ENCODE measurements at places on chromosomes 1 and 21.

- no peak for DNase-seq
Measured at GRCh38 chr1:108541861-108542260, 18.0 kb upstream of the EEIG2 start.

GRCh38 chr1:170768929-170769328 is 105.0 kb downstream of the PRRX1 start:
- no peak for DNase-seq

DNA sequence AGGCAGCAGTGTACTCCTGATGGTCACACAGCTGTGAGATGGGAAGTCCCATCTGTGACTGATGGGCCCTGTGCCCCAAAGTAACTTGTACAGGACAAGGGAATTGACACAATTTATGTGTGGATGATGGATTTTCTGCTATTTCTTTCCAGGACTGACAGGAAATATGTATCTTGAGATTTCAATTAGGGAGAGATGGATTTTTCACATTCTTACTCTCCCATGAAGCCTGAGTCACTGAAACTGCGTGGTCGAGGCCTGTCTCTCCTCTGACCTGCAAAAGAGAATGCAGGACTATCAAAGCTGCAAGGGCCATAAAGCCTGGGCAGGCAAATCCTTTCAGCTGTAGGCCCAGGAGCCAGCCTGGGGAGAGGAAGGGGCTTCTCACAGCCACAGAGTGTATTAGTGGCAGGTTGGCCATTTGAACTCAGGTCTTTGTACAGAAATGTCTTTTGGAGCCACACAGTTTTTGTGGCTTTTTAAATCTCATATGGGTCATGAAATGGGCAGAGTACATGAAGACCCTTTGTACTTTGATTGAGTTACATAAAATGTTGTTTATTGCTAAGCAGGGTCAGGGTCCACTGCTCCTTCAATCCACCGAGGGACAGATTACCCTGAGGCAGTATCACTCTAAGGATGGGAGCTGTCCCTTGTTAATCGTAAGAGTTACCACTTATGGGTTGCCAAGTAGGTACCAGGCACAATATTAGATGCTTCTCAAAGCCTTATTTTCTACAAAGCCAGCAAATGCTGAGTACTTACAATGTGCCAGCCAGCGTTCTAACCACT is 14.8 kb downstream of the ALX3 start:
- DNase-seq = peak; percentile 57

DNA sequence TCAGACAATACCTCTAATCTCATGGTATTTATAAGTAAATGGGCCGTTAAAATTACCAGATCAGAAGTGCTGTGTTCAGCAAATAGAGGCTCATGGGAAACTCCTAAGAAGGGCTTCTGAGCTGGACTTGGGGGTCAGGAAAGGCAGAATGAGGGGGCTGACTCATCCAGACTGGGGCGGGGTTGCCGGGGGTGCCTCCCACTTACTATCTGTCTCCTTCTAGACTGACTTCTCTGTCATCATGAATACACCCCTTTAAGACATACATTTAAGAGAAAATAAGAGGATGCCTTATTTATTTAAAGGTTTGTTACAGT is 96.0 kb upstream of the ERRFI1 start:
- no peak for DNase-seq

DNA sequence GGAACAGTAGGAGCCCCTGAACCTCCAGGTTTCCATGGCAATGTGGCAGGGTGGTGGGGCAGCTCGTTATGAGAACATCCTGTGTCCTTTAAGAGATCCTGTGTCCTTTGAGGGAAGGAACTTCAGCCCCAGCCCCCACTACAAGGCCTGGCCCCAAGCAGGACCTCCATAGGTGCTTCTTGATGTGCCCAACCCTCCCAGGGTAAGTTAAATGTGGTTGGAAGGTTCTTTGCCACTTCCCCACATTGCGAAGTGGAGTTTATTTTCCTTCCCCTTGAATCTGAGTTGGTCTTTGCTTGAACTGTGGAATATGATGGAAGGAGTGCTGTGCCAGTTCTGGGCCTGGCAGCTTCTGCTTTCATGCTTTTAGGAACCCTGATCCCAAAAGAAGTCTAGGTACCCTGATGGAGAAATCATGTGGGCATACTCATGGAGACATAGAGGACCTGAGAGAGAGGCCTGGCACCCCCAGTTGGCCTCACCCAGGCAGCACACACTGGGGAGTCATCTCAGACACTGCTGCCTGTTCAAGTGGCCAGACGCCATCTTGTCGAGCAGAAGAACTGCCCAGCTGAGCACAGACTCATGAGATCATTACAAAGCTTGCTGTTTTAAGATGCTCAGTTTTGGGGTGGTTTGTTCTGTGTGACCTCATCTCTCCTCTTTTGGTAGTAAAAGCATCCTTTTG is 44.1 kb upstream of the ACTL8 start:
- no peak for DNase-seq

DNA sequence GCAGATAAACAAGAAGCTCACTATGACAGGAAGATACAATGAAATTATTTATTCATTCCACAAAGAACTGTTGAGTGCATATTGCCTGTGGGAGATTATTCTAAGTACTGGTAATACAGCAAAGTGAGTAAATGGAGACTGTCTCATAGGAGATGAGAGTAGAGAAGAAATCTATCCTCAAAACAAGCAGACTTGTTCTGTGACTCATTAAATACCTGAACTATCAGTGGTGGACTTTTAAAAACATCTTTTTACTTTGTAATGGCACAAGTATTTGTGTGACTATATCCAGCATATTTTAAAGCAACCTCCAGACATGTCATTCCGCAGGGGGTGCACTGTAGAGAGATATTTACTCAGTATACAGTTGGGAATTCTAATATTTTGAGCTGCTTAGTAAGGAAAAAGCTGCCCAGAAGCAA is 259.2 kb downstream of the FMN2 start:
- DNase-seq = peak; percentile 94

DNA sequence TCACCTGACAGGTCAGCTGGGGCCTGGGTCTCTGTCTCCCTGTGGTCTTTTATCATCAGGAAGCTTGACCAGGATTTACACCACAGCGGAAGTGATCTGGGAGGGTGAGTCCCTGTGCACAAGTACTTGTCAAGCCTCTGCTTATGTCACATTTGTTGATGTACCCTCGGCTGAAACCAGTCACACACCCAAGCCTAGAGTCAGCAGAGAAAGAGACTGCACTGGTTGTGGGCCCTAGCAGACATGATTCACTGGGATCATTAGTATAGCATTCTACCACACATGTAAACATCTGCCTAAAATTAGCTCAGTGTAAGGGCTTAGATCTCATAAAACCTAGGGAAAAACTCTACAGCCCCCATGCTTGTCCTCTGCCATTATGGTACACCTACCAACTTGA is 79.3 kb upstream of the LAMC2 start:
- DNase-seq = peak; percentile 64

- no peak for DNase-seq
Measured at GRCh38 chr1:209302779-209303568, 280.5 kb upstream of the CAMK1G start.

- no peak for DNase-seq
Measured at GRCh38 chr1:225914947-225915346, 9.1 kb downstream of the PYCR2 start.

DNA sequence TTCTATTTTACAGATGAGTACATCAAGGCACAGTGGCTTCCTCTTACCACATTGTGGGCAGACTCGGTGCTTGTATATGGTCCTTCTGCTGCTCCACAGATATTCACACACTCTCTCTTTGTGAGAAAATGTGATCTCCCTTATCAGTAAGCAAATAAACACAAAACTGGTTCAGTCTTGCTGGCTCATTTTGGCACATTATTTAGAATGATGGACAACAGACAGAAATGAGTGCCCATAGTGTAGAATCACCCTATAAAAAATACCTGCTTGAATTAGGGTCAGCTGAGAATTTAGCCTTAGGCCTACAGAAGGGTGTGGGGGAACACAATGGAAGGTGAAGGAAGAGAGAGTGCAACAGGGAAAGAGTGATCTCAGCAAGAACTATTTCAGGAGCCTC is 423.1 kb downstream of the HLX start:
- DNase-seq = no peak

DNA sequence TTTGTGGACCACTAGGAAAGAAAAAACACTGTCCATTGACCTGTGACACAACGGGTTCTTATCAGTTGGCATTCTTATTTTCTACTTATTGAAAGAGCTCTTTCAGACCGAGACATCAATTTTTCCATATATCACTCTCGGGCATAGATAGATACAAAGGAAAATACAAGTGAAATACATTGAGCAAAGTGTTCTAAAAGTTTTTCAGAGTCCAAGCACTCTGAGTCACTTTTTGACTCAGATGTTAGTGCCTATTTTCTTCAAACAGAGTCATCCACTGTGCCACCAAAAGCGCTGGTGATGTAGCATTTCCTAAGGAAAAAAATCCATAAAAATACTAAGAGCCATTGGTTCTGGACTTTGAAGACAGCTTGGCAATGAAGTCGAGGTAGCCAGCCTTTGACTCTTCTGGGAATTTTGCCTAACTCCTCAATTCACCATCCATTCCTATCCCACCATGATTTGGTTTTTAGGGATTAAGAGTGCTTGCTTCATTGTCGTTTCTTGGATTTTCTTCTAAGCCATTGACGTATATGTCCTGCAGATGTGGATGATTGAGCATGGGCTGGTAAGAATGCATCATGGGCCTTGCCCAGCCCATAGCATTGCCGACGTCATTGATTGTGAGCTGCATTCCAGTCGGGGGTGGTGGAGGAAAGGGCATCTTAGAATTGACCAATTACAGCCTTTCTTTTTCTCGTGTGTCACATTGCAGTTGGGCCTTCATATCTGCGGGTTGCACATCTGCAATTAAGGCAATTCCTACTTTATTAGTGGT is 10.6 kb downstream of the GALNT2 start:
- peak; percentile 28 for DNase-seq

DNA sequence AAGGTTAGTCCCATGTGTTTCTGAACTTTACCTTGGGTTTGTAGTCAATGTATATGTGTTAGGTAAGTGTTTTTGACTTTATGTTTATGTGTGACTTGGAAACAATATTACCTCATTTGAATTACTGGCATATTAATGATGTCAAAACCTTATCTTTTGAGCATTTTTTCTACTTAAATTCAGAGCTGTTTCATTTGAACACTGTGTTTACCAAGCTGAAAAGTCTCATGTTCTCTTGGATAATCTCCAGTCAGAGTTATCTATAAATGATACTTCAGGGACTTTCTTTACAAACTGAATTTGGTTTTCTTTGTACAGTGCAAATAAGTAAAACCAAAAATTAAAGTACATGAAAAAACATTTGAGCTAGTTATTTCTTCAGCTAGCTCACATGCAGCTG is 30.0 kb downstream of the ADAMTS1 start:
- no peak for DNase-seq

- peak; percentile 49 for DNase-seq
Measured at GRCh38 chr1:110783292-110783918, 89.5 kb upstream of the CD53 start.

- DNase-seq = no peak
Measured at GRCh38 chr1:234554698-234555311, 55.2 kb downstream of the IRF2BP2 start.

- peak; percentile 65 for DNase-seq
Measured at GRCh38 chr1:235597867-235598553, 51.6 kb downstream of the GNG4 start.

DNA sequence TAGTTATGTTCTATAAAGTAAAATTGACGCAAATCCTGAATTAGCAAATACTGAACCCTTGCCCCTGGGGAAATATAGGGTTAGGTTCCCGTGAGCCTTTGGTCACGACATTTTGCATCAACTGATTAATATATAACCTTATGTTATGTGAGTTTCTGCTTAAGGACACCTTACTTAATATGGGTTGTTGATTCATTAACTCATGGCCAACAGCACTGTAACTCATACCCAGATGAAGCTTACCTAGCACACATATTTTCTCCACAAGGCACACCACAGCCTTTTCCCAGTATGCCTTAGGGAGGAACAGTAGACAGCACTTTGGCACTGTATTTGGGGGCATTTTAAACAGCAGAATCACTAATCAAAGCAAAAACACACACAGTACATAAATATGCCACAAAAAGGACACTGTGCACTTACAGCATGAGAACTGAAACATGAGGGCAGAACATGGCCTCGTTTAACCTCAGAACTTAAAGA is 15.1 kb downstream of the INAVA start:
- DNase-seq = no peak

DNA sequence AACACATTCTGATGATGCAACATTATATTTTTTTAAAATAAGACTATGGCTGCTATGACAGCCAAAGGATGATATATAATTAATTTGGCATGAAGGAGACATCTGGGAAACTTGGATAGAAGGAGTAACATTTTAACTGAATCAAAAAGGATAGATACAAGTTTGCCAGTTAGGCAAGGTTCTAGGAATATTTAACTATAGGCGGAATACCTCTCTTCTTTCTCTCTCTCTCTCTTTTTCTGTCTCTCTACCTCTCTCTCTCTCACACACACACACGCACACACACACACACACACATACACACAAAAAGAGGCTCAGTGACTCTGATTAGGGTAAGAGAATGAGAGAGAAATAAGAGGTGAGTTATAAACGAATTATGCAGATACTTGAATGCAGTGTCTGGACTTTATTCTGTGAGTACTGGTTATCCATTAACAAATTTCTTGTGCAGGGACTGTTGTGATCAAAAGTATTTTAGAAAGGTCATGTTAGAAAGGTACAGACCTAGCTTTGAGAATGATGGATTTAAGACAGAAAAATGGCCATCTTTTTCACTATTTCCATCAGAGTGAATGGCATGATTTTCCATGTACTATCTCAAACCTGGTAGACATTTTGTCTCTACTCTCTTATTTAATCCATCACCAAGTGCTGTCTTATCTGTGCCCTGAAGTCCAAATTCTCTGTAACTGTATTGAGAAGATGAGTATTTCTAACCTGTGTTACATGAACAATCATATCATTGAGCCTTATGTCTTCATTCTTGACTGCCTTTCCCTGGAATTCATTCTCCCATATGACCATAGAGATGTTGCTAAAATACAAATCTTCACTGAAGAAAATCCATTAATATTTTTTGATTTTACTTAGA is 1106.9 kb upstream of the ADGRL4 start:
- no peak for DNase-seq
